ENCODE measurements at places on chromosomes 1 and 21. TPM values are rescaled to one million over a fixed set of nuclear protein-coding genes. Genes with fewer than 3 reads are reported as not detected.

GRCh38 chr21:28734522-28735175 lies 258.0 kb downstream of the LTN1 start:
- no peak for DNase-seq

- DNase-seq = no peak
Measured at GRCh38 chr21:46017148-46017547, 35.6 kb downstream of the COL6A1 start.

DNA sequence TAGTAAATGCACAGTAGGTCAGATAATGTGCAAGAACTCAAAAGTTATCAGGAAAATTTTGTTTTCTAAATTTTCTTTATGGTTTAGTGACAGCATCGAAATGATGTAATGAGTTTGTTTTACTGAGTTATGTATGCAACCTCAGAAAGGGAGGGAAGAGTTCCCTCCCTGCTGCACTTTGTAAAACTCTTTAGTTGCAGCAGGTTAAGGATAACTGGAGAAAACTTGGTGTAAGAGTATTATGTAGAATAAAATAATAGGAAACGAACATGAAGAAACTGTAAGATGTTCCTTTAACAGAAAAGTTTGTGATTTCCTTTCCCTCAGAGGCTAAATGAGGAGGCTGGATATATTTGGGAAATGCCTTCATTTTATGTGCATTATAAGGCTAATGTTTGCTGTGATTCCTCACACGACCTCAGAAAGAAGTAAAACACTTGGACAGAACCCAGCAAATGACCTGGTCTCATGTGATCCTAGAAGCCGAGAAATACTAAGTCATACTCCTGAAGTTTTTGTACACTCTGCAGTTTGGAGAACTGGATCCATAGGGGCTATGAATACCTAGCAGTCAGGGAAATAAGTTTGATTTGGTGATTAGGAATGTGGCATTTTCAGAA lies 35.4 kb downstream of the ADGRL2 start:
- DNase-seq = no peak

GRCh38 chr1:117967477-117967876 lies 37.9 kb downstream of the WDR3 start:
- DNase-seq = no peak

DNA sequence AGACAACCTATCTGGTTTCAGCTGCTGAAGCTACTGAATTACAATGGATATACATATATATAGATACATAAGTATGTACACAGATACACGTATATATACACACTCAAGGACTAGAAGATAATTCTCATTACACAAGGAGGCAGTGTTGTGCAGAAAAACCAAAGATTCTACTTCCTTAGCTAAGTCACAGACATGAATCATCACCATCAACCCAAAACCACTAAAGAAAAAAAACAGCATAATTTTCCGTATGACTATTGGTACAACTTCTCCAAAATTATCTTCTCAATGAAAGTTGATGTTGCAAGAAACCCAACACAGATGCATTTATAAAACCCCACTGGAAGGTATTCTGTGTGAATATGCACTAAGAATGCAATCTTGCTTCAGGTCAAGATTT lies 36.8 kb upstream of the RPF1 start:
- DNase-seq = no peak

- no peak for DNase-seq
Measured at GRCh38 chr1:40245686-40246085, 2.1 kb upstream of the TMCO2 start.

DNA sequence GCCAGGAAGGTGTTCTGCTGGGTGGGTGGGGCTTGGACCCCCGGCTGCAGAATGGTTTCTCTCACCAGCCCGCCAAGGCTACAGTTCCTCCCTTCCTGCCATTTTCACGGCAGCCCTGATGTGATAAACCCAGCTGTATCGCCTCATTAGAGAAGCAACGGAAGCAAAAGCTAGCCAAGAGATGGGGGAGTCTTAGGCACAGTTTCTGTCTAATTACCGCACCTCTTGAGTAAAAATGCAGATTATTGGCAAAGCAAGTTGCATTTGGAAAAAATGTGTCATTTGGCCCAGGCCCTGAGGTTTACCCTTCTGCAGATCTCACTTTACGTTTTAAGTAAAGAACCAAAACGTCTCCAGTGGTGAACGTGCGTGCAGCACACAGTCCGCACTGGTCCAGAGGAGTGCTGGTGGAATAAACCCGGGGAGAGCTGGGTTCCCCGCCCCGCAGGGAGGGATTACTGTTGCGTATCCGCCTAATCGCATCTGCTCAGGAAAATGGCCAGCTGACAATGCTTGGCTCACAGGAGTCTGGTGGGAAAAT lies 109.9 kb downstream of the GALNT2 start:
- peak; percentile 42 for DNase-seq

DNA sequence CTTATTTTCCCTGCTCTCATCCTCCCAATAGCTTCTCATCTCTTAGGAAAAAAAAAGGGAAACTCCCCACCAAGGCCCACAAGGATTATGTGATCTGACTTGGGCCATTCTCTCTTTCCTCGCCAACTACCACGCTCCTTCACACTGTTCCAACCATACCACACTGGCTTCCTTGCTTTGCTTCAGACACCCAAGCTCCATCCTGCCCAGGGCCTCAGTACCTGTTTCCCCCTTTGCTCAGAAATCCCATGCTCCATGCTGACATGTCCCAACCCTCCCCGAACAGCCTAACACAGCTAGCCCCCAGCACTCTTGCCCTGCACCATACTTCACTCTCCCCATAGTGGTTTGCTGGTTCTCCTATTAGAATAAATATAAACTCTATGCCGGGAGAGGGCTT lies 39.2 kb downstream of the MAB21L3 start:
- DNase-seq = no peak

- no peak for DNase-seq
Measured at GRCh38 chr21:33455686-33456446, 23.9 kb downstream of the TMEM50B start.

OR2T10 gene
- total RNA-seq = not detected

ADCY10 gene
- total RNA-seq = not detected

CA14 gene
- 52.3 TPM for total RNA-seq

CRYBG2 gene
- 17.0 TPM for total RNA-seq

PALMD gene
- not detected for total RNA-seq

GRCh38 chr1:54867717-54868057 lies 19.3 kb downstream of the DHCR24 start:
- DNase-seq = no peak

- no peak for DNase-seq
Measured at GRCh38 chr21:33751120-33751519, 108.8 kb downstream of the ITSN1 start.

DNA sequence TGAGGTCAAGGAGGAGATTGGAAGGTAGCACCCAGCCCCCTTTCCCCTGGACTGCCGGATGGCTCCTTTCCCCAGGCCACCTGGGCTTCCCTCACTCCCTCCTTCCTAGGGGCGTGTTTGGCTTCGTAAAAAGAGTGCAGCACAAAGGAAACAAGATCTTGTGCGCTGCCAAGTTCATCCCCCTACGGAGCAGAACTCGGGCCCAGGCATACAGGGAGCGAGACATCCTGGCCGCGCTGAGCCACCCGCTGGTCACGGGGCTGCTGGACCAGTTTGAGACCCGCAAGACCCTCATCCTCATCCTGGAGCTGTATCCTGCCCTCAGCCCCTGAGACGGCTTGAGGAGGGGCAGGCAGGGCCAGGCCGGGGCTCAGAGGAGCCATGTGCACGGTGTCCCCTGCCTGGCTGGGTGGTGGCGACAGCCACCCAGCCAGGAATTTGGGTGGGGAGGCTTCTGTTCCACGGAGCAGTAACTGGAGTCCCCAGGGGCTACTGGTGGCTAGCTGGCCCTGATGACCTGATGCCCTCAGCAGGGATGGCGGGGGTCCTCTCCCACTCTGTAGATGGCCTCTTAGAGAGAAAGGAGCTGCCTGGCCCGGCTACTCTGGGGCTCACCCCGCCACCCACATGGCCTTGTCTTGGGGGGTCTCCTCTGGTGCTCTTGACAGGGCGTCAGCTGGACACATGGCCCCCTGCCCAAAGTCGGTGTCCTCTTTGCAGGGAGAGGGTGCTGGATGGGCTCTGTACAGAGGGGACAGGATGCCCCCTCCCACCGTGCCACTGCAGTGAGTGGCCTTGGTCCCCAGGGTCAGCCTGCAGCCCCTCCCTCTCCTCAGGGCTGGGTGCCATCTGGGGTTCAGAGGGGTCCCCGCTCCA lies 39.5 kb downstream of the TRIM11 start:
- no peak for DNase-seq

DNA sequence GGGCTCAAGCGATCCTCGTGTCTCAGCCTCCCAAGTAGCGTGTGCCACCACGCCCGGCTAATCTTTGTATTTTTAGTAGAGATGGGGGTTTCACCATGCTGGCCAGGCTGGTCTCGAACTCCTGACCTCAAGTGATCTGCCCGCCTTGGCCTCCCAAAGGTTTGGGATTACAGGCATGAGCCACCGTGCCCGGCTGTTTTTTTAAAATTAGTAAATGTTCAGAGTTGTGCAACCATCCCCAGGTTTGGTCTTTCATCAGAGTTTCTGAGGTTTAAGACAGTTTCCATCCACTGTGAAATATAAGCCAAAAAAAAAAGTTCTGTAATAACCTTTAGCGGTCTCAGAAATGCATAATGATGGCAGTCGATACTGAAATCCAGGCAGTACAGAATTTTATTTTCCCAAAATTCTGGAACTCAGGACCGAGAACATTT lies 550 bp upstream of the SYT11 start:
- DNase-seq = no peak

DNA sequence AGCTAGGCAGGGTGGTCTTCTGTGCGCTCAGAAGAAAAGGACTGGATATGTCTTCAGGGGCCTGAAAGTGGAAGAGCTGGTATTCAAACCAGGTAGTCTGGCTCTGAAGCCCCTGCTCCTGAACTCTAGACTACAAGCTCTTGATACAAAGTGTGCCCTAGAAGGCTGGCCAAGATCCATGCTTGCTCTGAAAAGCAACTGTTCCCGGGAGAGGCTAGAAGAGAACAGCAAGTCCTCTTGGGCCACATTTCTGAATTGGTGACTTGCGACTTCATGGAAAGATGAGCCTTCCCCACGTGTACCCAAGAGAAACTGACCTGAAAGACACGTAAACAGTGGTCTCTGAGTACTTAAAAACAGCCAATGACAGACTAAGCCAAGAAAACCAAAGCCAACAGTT lies 123.3 kb upstream of the GRIK3 start:
- DNase-seq = no peak

DNA sequence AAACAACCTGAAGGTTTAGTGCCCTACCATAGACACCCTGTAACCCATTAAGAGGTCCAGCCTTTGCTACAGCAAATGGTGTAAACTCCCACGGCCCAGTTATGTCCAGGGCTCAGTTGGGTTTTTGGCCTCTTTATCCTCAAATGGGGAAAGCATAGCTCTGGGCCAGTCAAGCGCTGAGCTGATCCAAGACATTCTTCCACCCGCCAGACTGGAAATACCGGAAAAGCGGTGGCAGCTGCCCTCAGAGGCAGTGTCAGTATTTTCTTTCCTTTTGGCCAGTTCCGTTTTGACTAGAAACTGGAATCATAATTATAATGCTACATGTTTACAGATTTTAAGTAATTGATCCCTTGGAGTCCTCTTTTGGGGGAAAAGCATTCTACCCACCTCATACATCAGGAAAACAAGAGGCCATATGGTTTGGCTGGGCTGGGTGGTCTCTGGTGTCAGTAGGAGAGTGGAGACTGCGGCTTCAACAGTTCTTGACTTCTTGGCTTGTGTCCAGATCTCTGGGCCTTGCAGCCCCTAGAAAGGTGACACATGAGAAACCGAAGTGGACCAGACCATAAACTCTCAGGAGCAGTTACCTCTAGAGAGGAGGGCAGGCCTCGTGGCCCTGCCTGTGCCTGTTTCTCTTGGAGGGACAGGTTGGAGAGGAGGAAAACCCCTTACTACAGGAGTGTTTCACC lies 30.2 kb upstream of the CLDN14 start:
- DNase-seq = no peak

PLPP3 gene
- 30.6 TPM for total RNA-seq

TNNT2 gene
- 21.0 TPM for total RNA-seq

CLCA1 gene
- not detected for total RNA-seq

All from H1 (cell line).